NCI-H1694 (cell line): ENCODE measurements at places on chromosomes 4 and X.

DNA sequence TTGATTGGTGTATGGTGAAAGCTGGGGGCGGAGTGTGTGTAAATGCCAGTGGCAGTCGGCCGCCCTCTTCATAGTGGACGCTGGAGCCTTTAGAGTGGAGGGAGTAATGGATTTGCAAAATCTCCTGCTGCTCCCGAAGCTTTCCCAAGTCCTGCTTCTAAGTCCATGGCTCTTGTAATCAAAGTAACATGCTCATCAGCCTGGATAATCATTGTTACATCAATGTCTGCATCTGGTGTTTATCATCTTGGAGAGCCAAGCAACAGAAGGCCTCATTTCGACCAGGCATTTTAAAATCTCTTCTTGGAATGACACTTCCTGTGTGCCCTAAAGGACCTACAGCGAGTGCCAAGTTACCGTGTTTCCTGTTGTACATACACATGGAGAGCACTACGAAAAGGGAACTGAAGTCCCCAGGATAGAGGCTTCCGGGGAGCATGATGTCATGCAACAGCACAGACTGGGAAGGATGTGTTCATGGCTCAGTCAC is 32.2 kb downstream of the UNC5C start:
- DNase-seq: no peak

DNA sequence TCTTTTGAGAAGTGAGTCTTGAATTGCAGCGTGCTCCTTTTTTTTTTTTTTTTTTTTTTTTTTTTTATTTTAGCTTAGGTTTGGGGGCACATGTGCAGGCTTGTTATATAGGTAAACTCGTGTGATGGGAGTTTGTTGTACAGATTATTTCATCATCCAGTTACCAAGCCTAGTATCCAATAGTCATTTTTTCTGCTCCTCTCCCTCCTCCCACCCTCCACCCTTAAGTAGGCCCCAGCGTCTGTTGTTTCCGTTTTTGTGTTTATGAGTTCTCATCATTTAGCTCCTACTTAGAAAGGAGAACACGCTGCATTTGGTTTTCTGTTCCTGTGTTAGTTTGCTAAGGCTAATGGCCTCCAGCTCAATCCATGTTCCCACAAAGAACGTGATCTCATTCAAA is 81.3 kb upstream of the TSPAN5 start:
- DNase-seq: no peak

DNA sequence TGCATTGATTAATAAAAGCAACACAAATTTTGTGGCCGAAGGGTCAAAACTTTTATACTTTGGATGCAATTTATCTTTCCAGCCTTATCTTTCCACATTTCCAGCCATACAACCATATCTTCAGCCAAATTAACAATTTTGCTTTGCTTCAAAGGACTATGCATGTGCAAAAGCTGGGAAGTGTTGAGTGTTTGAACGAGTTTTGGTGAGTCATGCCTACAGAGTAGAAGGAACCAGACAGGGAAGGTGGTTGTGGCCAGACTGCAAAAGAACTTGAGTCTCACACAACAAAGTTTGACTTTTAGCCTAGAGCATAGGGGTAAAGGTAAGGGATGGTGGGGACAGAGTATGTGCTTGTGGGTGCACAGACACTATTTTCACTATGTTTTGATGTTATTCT is 53.0 kb upstream of the GABRA2 start:
- no peak for DNase-seq

- no peak for DNase-seq
Observed at GRCh38 chr4:48223633-48224295, 45.9 kb downstream of the TEC start.
